Omental fat pad (tissue), 4 donors: ENCODE measurements at places on chromosomes 3 and 15.

DNA sequence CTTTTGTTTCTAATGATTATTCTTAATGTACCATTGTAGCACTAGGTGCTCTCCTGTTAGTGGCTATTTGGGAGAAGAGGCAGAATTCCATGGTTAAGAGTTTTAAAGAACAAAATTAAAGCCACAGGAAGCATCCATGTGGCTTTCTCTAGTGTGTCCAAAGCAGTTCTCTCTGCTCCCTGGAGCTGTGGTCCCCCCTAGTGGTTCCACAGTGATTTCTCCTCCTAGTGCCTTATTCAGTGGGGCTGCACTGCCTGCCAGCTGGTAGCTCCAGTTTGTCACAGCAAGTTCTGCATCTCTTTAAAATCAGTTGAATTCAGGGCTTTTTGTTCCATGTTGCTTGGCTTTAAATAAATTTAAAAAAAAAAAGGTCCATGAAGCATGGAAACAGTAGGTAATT is 39.6 kb upstream of the FAM98B start:
- DNase-seq, result no peak

- DNase-seq, result no peak
Measured at GRCh38 chr3:150114873-150115540, 144.3 kb upstream of the PFN2 start.

- DNase-seq, result no peak
Measured at GRCh38 chr3:133479895-133480669, 80.2 kb downstream of the BFSP2 start.

DNA sequence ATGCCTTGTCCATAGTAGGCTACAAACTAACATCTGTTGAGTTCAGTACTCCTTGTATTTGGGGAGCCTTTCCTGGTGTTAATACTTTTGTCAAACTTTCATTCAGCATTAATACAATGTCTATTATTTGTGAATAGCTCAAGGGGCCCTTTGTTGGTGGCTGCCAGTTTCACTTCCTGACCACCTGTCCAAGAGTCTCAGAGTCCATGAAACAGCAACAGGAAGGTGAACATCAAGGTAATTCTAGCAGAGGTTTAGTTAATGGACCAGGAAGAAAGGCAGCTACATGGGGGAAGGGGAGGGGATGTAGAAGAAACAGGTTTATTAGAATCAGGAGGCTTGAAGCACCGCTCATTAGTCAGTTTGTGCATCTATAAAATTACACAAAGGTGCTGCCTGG is 386.9 kb downstream of the PDCD6IP start:
- no peak for DNase-seq

DNA sequence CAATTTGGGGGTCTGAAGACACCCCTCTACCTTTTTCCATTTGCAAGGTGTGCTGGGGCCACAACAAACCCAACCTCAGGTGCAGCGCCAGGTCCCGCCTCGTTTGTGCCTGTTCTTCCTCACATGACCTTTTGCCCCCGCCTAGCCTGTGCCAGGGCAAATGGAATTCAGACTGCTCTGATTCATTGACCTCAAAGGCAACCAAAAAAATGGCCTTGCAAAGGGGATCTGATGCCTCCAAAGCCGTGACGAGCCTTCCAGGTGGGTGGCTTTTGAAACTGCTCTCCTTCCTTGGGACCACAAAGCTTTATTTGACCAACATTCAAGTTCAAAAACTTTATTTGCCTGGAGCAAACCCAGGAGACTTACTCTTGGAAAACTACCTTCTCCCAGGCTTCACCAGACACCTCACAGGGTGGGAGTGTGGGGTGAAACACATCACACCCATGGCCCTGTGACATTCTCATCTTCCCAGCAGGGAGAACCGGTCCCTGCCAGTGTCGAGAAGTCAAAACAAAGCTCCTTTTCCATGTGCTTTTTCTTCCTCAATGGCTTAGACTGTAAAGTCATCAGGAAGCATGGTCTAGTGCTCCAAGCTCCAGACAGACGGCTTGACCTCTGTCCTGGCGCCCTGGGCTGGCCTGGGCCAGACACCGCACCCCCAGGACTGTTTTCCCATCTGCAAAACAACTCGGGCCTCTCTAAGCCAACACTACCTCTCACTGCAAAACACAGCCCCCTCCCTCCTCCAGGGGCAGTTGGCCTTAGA is 103.9 kb upstream of the HES1 start:
- no peak for DNase-seq

GRCh38 chr15:83278191-83278590 is 6.3 kb downstream of the BNC1 start:
- no peak for DNase-seq

- no peak for DNase-seq
Measured at GRCh38 chr15:32690941-32691688, 26.7 kb upstream of the GREM1 start.

- DNase-seq, result no peak
Measured at GRCh38 chr3:105656651-105657504, 211.9 kb downstream of the CBLB start.

DNA sequence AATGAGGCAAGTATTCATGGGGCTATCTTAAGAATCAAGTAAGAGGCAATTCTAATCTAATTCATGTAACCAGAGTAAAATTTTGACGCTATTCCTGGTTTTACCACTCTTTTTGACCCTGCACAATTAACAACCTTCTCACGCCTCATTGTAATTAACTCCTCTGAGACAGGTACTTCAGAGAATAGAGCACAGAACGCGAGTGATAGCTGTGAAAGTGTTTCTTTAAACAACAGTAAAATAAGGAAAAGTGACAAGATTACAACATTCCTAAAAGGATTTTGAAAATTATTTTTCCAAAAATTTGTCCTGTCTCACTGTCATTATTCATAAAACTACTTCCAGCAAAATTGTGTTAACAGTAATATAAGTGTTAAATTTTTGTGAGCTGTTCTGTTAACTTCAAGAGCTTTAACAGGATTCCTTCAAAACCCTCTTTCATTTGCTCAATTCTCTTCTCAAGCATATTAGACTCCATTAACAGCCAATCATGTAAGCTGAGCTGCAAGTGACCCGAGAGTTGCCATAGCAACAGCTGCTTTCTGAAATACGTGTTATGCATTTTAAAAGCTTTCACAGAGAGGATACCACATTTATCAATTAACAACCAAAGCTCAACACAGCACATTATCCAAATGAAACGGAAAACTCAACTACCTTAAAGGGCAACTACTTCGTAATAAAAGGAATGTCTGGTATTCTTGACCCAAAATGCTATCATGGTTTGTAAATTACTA is 93.1 kb downstream of the STAG1 start:
- DNase-seq, result no peak

GRCh38 chr3:8793242-8793641 is 23.8 kb upstream of the OXTR start:
- DNase-seq, result no peak

- no peak for DNase-seq
Measured at GRCh38 chr3:48301800-48302166, 31.7 kb downstream of the SPINK8 start.

DNA sequence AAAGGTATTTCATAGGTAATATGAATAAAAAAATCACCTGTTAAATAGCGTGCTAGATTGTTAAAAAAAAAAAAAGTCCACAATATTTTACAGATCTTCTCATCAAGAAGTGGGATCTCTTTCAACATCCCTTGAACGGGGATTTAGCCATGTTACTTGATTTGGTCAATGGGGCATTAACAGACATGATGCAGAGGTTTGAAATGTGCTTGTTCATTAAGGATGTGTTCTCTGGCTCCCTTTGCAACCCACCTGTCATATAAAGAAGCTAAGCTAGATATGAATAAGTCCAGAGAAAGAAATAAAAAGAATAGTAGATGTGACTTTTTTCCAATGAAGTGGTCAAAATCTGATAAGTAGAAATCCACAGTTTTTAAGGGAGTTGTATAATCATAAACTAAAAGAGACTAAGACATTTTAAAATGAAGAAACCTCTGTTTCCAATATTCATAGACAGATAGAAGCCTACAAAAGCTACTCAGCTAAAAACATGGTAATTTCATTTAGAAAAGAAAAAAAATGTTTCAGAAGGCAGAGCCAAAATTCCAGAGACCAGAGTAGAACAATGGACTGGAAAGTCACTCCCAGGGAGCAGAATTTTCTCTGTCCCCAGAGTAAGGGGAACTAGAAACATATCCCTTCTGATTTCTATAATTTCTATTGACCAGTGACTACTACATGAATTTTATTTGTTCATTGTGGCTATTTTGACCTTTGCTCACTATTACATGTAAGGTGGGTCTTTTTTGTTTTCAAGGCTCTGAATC is 79.2 kb downstream of the PLSCR2 start:
- DNase-seq, result no peak

DNA sequence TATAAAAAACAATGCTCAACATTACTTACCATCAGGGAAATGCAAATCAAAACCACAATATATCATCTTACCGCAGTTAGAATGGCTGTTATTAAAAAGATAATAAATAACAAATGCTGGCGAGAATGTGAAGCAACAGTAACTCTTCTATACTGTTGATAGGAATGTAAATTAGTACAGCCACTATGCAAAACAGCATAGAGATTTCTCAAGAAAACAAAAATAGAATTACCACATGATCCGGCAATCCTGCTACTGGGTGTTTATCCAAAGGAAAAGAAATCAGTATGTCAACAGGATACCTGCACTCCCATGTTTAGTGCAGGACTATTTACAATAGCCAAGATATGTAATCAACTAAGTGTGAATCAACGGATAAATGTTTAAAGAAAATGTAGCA is 48.1 kb downstream of the ADAM10 start:
- no peak for DNase-seq

- DNase-seq, result no peak
Measured at GRCh38 chr3:63355809-63356208, 77.7 kb downstream of the SYNPR start.

DNA sequence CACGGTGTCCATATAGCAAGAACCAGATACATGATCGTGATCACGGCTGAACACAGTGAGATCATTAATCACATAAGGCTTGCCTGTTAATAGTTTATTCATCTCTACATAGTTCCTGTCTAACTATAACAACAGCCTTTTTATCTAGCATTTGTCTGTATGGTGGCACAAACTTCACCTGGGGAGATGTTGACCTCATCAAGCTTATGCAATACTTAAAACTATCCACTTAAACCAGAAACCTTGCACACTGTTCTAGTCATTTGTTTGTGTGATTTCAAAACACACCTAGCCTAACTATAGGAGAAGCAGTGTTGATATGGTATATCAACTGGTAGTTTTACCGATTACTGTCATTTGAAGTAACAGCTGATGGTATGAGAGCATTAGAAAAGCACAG is 124.8 kb downstream of the VPS13C start:
- no peak for DNase-seq

DNA sequence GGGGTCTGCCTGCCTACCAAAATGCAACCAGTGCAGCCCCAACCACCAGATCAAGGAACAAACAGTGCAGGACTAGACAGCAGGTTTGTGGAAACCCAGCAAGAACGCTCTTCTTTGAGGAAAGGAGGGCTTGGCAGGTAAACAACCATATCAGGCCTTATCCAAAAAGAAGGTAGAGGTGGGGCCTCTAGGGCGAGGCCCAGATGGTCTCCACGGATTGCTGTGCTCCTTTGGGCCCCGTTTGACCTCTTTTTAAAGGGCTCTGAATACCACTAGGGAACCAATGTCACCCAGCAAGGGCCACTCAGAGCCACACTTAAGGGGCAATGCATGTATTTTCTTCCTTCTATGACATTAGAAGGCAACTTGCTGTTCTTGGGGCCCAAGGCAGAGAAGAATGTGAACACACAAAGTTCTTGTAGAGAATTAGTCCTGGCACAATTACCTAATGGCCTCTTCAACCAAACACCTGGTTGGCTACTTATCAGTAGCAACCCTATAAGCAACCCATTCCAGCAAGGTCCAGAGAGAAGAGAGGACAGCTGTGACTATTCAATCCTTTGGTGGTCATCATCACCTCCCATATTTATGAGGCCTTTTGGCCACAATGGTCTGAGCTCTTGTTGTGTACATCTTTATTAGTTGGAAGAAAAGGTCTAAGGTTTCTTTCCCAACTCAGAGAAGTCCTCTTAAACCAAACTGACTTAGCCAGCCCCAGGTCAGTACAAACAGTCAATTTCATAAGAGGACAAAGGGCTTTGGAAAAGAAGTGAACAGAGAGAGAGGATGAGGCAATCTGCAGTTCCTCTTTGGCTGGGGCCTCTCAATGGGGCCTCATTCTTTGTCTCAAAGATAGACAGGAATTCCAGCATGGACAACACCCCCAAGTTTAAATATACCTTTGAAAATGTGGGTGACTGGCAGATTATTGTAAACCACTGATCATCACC is 36.0 kb downstream of the FOXP1 start:
- no peak for DNase-seq

GRCh38 chr15:60122691-60123090 is 118.6 kb downstream of the FOXB1 start:
- no peak for DNase-seq

DNA sequence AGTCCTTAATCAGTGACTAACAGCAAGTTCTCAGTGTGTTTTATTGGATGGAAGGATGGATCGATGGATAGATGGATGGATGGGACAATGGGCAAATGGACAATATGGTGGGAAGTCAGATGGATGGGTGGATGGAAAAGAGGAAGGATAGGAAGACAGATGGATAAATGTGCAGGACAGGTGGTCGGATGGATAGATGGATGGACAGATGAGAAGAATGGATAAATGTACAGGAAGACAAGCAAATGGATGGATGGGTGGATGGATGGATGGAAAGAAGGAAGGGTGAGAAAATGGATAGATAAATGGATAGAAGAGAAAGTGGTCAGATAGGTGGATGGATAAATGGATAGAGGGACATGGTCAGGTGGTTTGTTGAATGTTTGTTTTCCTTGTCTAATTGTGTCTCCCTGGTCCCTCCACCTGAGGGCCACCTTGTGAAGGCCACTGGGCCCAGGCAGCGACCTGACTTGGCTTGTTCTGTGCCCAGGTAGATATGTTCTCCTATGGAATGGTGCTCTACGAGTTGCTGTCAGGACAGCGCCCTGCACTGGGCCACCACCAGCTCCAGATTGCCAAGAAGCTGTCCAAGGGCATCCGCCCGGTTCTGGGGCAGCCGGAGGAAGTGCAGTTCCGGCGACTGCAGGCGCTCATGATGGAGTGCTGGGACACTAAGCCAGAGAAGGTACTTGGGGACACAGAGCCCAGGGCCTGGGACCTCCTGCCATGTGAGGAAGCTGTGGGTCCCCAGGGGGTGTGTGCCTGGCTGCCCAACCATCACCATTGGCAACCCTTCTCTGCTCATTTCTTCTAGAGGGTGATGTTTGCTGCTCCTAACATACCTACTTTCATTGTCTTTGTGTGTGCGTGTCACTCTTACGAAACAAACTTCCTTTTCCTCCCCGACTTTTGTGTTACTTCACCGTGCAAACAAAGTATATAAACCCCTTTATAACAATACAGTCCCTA is 137.5 kb downstream of the LRRK1 start:
- no peak for DNase-seq

GRCh38 chr3:25854635-25855034 is 64.7 kb downstream of the OXSM start:
- no peak for DNase-seq

- DNase-seq, result no peak
Measured at GRCh38 chr3:70740872-70741271, 428.4 kb upstream of the MDFIC2 start.

DNA sequence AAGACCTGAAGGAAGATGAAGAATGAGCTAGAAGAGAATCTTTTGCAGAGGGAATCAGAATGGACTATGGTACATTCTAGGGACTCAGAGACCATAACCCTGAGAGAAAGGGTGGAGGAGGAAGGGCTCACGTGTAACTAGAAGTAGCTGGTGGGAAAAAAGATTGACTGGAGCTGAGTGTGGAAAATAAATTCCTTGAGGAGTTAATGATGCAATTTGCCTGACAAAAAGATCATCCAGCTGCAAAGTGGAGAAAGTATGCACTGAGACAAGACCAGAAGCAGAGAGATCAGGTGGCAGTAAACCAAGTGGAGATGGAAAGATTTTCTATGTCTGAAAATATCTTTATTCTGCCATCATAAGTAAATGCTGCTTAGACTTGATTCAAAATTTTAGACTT is 52.9 kb upstream of the TBL1XR1 start:
- DNase-seq, result no peak
